ENCODE measurements at places on chromosomes 2 and 18. TPM values are rescaled to one million over a fixed set of nuclear protein-coding genes. Genes with fewer than 3 reads are reported as not detected.

Gene GCG
- not detected for total RNA-seq

Gene RAB17
- 2.4 TPM for total RNA-seq

- DNase-seq = no peak
Observed at GRCh38 chr2:66766582-66766981, 331.7 kb downstream of the MEIS1 start.

DNA sequence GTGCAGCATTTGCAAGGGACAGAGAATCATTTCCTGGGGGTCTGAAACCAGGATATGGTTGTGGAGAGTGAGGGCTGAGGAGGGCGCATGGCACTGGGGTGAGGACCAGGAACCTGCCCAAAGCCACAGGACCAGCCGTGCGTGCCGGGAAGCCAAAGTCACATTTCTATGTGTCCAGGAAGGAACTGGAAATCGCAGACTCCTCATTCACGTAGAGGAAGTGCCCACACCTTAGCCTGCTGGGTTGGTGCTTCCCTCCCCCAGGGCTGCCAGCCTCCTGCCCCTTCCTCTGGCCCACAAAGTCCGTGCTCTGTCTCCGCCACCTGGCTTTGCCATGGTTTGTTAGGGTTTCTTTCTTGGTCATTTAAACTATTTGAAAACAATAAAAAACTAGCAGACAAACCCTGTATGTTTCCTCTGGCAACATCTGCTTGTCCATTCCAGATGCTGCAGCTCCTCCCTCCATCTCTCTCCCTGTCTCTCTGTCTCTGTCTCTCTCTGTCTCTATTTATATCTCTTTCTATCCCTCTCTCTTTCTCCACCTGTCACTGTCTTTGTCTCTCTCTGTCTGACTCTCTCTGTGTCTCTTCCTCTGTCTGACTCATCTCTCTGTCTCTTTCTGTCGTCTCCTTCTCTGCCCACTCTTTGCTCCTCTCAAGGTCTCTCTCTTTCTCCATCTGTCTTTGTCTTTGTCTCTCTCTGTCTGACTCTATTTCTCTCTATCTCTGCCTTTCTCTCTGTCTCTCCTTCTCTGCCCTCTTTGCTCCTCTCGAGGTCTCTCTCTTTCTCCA is 163.2 kb upstream of the TPO start:
- DNase-seq = no peak

DNA sequence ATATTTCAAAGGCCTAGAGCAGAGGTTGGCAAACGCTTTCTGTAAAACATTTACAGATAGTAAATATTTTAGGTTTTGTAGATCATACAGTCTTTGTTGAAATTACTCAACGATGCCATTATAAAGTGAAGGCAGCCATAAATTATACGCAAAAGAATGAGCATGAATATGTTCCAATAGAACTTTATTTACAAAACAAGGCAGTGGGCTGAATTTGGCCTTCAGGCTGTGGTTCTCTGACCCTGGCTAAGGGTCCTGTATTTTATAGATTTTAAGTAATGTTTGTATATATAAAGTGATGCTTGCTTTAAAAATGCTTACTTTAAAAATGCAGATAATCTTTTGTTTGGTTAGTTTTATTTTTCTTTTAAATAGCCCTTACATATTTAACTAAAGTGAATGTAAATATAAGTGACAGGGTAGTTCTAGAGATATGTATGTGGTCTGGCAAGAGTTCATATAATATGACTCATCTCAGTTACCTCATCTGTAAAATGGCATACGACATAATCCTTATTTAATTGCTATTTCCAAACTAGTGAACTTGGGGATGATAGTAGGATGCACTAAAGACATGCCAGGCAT is 51.7 kb upstream of the ATP5MC3 start:
- no peak for DNase-seq

DNA sequence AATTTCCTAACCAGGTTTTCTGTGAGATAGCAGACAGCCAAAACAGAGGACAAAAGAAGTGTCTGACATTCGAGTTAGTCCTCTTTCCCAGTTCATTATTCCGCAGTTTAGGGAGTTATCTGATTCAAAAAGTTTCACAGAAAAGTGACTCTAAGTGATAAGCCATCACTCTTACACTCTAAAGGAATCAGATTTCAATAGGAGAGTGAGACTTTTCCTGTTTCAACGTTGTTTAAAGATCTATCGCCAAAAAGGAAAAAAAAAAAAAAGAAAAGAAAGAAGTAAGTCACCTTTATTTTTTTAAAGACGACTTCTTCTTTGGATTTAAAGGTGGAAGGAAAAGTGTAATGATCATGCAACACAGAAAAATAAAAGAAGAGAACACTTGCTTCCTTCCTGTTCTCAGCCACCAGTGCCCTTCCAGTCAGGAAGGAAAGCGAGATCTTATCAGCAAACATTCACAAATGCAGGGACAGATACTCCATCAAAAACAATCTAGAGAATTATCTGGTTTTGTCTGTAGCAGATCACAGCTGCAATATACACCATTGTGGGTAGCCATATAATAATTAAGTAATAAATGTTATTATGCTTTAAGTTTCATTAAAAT is 49.8 kb downstream of the TFPI start:
- DNase-seq = no peak

- no peak for DNase-seq
Observed at GRCh38 chr2:176677746-176678265, 408.6 kb downstream of the MTX2 start.
